ENCODE measurements at places on chromosomes 4 and X.

DNA sequence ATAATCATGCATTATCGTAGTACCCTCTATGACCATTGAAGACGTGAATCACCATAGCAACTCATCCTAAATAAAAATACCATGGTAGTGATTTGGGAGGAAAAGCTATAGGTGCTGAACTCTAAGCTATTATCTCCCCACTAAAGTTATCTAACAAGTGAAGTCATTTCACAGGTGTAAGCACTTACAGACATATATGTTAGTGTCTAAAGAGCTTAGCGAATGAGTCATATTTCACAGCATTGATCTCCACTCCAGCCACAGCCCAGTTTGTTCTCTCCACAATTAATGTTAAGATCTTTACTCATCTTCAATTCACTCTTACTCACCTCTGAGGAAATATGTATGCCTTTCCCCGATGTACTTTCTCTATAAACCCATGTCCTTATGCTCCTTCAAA, 57.0 kb downstream of the DCAF8L1 start:
- no peak for DNase-seq

DNA sequence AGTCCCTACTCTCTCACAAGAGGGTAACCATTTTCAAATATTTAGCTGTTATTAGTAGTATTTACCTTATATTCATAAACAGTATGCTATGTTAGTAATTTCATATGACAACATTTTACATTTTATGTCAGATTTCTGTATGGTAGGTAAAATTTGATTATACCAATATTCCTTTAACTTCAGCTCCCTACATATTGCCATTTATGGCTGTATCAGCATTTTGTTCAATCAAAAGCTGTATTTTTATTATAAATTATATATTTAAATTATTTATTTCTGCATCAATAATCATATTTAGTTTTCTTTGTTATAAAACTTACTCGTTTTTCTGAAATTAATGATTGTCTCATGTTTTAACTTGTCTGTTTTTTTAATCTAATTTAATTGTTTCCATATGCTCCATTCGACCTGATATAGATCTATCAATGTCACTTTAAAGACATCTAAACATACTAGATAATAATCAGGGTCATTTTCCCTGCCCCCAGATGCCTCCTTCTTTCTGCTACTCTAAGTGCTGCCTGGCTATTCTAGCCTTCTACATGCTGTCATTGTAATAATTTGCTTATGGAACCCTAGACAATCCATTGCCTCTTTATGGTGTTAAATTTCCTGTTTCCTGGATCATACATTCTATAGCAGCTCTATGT, 1976.7 kb upstream of the ADGRL3 start:
- no peak for DNase-seq

DNA sequence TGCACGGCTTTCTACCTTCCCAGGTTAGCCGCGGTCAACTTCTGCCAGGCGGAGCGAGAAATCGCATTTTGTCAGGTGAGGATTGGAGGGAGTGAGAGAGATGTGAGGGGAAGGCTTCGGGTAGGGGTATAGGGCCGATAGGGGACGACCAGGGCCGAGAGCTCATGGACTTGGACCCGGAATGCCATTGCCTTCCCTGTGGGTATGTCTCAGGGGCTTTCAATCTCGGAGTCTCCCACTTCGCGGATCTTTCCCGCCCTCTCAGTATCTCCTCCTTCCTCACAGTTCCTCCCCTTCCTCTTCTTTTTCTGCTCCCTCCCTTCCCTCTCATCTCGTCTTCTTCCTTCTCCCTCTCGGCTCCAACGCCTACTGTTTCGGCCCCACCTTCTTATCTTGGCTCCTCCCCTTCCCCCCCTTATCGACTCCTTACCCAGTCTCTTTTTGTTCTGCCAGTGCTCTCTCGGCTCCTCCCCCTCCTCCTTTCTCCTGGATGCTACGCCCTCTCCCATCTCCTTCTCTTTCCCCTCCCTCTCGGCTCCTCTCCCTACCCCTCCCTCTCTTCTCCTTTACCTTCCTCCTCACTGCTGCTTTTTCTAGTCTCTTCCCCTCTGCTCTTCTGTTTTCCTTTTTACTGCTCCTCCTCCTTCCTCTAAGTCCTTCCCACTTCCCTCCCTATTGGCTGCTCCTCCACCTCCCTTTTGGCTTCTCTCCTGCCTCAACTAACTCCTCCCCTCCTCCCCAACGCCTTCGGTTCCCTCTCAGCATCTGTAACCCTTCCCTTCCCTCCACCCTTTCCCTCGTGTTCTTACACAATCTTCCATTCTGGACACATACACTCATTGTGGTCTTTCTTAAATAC, 29.4 kb upstream of the RBMX start:
- DNase-seq, result peak; percentile 74

DNA sequence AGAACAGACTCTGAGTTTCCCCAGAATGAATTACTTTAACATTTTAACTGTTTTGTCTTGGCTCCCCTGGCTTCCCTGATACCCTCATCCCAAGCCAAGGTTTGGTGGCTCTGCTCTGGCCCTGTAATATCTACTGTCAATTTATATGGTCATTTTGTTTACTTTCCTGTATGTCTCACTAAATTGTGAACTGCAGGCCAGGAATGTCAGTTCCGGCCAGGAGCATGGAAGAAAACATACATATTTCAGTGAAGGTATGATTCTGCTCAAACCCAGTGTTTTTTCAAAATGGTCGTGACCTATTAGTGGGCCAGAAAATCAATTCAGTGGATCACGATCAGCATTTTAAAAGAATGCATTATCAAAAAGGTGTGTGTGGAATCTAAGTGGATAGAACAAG, 1.2 kb downstream of the RPGR start:
- DNase-seq, result no peak

DNA sequence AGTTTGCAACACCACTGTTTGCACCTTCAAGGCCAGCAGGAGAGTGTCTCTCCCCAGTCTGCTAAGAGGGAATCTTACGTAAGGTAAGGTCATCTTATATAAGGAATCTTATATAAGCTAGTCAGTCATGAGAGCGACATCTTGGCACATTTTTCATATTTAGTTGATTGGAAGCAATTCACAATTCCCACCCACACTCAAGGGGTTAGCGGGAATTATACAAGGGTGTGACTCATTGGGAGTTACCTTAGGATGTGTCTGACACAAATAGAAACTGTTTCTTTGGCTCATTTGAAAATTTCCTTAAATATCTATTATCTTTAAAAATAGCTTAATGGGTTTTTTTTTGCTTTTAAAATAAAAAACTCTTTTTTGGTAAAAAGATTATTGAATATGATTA, 62.1 kb upstream of the GRPR start:
- DNase-seq, result no peak

- no peak for DNase-seq
Observed at GRCh38 chr4:4417886-4418285, 31.0 kb downstream of the NSG1 start.

- no peak for DNase-seq
Observed at GRCh38 chr4:113623274-113623894, 138.2 kb downstream of the CAMK2D start.

- no peak for DNase-seq
Observed at GRCh38 chrX:129823115-129823514, 20.6 kb downstream of the ZDHHC9 start.
